ENCODE measurements at places on chromosomes 13 and 19.

GRCh38 chr13:63208826-63209225, 1793.2 kb upstream of the PCDH20 start:
- DNase-seq: no peak

DNA sequence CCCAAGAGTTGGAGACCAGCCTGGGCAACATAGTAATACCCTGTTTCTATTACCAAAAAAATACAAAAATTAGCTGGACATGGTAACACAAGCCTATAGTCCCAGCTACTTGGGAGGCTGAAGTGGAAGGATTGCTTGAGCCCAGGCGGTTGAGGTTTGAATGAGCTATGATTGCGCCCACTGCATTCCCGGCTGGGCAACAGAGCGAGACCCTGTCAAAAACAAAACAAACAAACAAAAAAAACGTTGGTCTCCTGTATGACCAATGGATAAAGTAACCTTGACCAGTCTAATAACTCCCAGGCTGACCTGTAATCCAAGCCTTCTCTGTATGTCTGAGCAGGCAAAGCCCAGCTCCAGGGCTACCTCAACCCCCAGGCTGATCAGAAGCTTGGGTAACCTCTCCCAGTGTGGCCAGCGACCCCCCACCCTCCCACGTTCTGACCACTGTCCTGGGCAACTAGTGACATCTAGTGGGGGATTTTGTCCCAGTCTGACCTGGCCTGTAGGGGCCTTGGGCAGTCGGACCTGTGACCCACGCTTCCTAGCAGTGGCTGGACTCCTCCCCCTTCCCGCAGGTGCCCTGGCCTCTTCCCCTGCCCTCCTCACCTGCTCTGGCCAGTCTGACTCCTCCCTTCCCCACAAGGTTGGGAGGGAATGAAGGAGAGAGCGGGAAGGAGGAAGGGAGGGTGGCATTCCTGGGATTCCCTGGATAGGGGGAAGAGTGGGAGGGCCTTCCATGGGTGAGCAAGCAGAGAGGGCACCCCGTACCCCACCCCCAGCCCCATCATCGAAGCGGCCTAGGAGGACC, 1.0 kb upstream of the BCAM start:
- DNase-seq: no peak

DNA sequence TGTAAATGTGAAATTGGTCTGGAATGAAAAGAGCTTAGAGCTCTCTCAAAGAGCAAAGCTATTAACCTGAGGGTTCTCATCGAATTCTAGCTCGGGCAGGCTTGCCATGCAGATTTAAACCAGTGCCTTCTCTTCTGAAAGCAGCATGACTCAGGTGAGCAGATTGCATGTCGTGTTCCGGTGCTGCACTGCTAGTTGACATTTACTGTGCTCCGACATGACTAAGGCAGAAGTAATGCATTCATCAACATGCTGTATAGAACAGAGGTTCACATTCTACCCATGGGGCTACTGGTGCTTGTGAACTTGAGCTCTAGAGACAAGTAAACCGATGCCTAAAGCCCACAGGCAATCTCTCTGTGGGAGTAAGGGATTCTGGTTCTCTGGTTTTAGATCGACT, 947.7 kb downstream of the EFNB2 start:
- peak; percentile 21 for DNase-seq

DNA sequence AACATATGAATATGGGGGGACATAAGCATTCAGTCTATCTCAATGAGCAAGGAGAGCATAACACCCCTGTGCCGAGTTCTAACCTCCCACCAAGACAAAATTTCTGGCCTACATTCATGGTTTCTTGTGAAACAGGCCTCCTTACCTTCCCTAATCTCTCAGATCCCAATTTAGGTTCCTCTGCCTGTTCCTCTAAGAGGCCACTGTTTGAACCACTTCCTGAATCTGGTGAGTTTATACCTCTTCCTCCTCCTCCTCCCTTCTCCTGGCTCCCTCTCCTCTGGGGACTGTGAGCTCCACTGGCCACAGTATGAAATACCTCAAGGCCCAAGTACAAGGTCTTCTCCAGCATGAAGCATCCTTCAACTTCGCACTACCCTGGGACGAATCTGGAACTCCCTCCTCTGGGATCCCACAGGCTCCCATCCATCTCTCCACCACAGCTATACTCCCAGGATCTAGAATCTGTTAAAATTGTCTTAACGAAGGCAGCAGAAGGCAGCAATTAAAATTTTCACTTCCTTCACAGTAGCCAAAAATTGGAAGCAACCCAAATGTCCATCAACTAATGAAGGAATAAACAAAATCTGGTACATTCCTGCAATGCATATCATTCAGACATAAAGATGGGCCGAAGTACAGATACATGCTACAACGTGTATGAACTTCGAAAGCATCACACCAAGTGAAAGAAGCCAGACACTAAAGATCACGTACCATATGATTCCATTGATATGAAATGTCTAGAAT, 7.8 kb upstream of the SIGLECL1 start:
- no peak for DNase-seq

DNA sequence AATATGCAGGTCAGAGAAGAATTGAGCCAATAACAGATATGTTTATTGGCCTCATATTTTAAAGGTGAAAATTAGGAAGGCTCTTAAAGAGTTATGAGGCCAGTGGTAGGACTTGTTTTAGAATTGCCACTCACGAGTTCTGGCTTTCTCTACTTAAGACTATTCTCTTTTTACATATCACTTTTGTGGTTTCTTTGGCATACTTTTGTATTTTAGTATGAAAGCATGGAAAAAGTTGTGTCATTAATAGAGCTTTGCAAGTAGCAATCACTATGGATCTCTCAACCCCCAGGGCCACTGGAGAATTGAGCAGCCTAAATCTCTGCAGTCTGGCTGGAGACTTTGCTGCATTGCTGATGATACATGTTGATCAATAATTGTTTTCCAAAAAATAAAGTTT, 64.6 kb upstream of the SOX21 start:
- DNase-seq: no peak

DNA sequence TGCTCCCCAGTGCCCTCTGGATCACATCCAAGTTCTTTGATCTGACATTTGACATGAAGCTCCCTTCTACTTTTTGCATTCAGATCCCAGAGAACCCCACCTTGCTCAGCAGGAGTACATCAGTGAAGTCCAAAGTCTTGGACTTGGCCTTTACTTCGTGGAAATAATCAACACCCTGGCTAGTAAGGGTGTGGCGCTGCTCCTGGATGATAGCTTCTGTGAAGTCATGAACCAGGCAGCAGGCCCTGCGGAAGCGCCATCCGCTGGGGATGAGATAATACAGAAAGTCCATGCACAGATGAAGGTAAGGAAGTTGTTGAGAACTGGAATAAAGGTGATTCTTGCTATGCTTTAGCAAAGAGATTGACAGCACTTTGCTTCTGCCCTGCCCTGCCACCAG, 43.2 kb downstream of the OR10H4 start:
- no peak for DNase-seq

GRCh38 chr13:94205896-94206295, 273.6 kb downstream of the DCT start:
- DNase-seq: no peak

GRCh38 chr13:76820759-76821158, 65.4 kb downstream of the KCTD12 start:
- DNase-seq: no peak
